ENCODE measurements at places on chromosomes 4 and X. TPM values are rescaled to one million over a fixed set of nuclear protein-coding genes. Genes with fewer than 3 reads are reported as not detected.

Gene SPATA18
- 2.5 TPM for total RNA-seq

DNA sequence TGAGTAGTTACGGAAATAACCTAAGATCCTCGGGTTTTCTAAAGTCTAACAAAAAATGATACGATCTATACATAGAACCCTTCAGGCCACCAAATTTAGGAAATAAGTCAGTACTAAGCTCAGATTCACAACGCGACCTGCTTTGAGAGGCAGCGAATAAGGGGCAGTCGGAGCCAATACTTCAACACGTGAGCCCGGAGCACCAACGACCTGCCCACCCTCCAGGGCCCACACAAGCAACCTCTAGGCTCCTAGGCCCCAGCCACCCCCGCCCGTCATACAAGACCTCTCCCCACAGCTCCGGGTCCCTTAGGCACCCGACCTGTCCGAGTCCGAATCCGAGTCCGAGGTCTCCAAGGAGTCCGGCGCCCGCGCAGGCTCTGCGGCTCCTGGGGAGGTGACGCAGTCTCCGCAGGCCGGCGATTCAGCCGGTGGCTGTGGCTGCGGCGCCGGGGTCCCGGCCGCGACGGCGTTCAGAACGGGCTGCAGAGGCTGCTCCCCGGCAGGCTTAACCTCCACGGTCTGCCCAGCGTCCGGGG is 580 bp downstream of the NAF1 start:
- DNase-seq, result peak; percentile 56

Gene HDAC8
- 15.8 TPM for total RNA-seq

Gene CT45A5
- total RNA-seq, result not detected

Gene CC2D2A
- 6.7 TPM for total RNA-seq

DNA sequence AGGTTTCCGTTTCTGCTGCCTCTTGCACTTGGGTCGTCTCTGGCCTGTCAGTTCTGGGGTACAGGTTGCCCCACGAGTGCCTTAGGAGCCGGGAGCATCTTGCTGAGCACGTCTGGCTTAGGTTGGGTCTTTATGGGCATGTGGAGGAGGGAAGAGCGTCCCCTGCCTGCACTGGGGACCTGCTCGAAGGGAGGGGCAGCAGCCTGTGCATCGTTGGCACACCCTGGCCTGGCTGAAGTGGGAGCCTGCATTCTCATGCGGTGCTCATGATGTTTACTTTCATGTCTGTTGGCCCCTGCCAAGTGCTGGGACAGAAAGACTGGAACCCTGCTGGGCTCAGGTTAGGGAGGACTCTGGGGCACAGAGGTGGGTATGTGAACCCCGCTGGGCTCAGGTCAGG is 23.8 kb upstream of the TADA2B start:
- no peak for DNase-seq

- no peak for DNase-seq
Observed at GRCh38 chrX:108224218-108224617, 132.6 kb downstream of the ATG4A start.

Gene LINC00632
- 158 TPM for total RNA-seq

Gene HSFX3
- not detected for total RNA-seq

DNA sequence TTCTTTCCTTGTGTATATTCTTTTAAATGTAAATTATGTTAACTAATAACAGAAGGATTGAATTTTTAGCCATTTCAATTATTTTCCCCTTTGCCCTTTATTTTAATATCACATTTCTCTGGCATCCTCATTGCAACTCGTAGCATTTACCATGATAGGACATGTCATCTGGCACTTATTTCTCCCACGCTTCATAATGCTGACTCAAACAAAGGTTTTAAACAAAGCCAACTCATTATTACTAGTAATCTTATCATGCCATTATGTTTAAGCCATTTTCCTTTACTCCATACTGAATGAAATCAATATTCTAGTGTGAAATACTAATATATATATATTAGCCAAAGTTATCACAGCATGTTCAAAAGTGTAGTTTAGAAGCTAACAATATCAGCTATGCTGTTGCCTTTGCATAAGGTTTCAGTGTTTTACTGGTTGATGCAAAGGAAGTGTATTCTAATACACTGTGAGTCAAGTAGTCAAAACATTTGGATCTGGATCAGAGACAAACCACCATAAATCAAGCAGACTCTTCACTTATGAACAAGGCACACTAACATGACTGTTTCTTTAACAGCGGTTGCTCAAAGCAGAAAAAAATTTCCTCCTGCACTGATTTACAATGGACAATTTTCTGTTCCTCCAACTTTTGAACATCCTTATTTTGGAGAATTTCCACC is 281.6 kb downstream of the SLC7A11 start:
- DNase-seq, result no peak

Gene FAM50A
- 45.6 TPM for total RNA-seq

Gene ARMCX4
- total RNA-seq, result 4.6 TPM

Gene TMSB15B
- 0.43 TPM for total RNA-seq

DNA sequence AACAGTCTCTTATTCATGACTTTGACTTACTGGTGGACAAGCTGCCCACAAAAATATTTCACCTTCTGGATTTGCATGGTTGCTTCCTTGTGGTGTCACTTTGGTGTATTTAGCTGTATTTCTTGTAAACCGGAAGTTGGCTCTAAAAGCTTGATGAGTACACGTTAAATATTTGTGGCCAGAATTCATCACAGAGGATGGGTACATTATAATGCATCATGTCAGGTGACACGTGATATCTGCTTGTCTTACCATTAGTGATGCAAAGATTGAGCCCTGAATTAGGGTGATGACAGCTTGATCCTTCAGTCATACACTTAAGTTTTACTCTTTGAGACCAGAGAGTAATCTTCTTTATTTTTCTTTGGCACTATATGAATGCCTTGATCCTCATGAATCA is 188.3 kb upstream of the RPS6KA3 start:
- DNase-seq, result no peak

Gene SSX1
- not detected for total RNA-seq

- DNase-seq, result no peak
Observed at GRCh38 chr4:23083391-23083790, 390.7 kb downstream of the GBA3 start.

Gene SPINK2
- total RNA-seq, result 1.6 TPM

DNA sequence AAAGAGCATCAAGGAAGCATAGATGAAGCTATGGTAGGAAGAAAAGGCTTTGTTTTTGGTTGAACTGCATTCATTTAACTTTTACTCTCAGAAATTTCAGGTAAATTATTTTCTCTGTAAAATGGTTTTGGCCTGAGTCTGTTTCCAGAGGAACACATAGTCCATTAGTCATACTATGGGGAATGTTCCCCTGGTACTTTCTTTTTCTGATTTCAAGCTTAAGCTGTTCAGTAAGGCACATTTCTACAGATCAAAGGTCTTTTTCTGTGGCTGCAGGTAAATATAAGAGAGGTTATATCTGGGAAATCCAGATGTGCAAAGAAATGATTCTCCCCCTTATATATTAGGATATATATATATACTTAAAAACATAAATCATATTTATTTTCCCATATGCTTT is 1744.4 kb upstream of the ADGRL3 start:
- DNase-seq, result no peak

- DNase-seq, result no peak
Observed at GRCh38 chrX:132480581-132481203, 8.1 kb downstream of the MBNL3 start.

DNA sequence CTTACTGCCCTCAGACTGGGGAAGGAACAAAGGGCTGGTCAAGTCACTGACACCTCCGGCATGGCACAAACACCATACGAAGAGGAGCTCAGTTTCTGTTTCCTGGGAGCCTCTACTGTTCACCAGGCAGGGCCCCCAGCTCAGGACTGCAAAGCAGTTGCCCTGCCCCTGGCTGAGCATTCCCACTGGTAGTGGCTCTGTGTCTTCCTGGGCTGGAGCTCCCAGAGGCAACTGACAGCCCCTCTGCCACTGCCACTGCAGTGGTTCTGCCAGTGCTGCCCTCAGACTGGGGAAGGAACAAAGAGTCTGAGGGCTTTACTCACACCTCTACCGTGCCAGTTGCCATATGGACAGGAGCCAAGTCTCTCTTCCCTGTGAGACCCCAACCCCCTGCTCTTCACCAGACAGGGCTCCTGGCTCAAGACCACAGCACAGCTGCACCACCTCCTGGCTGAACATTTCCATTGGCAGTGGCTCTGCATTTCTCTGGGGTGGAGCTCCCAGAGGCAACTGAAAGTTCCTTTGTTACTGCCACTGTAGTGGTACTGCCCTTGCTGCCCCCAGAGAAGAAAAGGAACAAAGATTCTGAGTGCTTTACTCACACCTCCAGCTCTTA is 67.9 kb downstream of the SMARCA5 start:
- no peak for DNase-seq

DNA sequence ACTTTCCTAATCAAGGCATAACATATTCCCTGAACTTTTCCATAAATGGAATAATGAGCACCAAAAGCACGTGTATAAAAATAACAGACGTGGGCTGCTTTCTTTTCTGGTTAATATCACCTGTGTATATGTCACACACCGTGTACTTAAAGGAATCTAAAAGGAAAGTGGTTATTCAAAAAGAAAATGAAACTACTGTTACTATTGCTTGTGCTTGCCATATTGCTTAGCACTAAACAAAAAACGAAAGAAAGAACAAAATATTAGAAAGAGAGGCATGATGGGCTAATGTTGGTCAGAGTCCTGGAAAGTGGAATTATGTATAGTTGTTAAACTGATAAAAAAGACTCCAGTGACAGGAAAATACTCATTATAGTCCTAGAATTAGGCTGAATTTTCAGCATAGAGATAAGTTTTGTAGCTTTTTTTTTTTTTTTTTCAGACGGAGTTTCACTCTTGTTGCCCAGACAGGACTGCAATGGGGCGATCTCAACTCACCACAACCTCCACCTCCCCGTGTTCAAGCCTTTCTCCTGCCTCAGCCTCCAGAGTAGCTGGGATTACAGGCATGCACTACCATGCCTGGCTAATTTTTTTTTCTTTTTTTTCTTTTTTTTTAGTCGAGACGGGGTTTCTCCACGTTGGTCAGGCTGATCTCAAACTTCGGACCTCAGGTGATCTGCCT is 123.2 kb downstream of the PABPC4L start:
- no peak for DNase-seq

Gene HELT
- total RNA-seq, result not detected

- DNase-seq, result no peak
Observed at GRCh38 chr4:120843849-120844527, 78.5 kb downstream of the PRDM5 start.

DNA sequence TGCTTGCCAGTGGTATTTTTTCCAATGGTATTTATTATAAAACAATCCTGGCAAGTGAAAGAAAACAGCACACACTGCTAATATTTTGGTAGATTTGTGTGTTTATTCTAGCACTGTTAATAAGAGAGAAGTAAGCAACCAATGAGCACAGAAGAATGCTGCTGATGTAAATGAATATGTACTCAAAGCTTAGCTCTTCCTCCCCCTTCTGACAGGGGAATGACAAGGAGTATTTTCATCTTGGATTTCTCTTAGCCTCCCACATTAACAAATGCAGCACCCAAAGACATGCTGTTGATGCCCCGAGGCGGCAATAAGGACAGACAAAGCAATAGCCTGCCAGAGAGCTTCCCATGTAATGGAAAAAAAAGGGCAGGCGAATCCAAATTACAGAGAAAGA is 18.6 kb downstream of the ARHGAP6 start:
- DNase-seq, result no peak

DNA sequence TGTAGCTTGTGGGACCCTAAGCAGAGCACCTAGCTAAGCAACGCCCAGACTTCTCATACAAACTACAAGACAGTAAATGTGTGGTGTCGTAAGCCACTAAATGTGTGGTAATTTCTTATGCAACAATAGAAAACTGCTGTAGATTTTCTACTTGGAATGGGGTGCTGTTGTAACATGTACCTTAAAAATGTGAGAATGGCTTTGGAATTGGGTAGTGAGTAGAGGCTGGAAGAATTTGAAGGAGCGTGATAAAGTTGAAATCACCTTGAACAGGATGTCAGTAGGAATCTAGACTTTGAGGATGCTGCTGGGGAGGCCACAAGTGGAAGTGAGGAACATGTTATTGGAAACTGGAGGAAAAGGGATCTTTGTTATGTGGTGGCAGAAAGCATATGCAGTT is 43.2 kb upstream of the FUNDC1 start:
- DNase-seq, result no peak

Gene SLIT2
- 10.2 TPM for total RNA-seq

- DNase-seq, result no peak
Observed at GRCh38 chr4:94634271-94634670, 123.5 kb upstream of the BMPR1B start.

DNA sequence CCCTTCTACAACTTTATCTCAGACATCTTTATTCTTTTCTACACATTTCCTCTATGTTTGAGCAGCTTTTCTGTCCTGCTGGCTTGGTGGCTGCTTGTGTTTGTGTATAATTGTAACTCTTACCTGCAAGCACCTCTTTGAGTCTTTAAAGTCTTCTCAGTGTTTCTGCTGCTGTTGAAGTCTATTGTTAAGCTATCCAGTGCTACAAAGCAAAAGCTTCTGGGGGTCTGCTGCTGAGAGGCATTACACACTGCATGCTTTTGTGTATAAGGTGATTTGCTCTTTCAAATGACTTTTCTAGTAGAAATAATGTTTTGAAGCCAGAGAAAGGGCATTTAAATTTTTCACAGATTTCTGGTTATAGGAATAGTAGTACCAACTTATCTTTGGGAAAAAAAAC is 241.8 kb downstream of the DTHD1 start:
- no peak for DNase-seq

- DNase-seq, result no peak
Observed at GRCh38 chr4:77355731-77356130, 198.7 kb downstream of the CCNG2 start.

Gene UGT2B7
- total RNA-seq, result not detected

- DNase-seq, result no peak
Observed at GRCh38 chr4:42452823-42453222, 55.5 kb downstream of the SHISA3 start.

Measured in Right ventricle myocardium superior (tissue), 1 donor.